ENCODE measurements at places on chromosomes 11 and 22.

DNA sequence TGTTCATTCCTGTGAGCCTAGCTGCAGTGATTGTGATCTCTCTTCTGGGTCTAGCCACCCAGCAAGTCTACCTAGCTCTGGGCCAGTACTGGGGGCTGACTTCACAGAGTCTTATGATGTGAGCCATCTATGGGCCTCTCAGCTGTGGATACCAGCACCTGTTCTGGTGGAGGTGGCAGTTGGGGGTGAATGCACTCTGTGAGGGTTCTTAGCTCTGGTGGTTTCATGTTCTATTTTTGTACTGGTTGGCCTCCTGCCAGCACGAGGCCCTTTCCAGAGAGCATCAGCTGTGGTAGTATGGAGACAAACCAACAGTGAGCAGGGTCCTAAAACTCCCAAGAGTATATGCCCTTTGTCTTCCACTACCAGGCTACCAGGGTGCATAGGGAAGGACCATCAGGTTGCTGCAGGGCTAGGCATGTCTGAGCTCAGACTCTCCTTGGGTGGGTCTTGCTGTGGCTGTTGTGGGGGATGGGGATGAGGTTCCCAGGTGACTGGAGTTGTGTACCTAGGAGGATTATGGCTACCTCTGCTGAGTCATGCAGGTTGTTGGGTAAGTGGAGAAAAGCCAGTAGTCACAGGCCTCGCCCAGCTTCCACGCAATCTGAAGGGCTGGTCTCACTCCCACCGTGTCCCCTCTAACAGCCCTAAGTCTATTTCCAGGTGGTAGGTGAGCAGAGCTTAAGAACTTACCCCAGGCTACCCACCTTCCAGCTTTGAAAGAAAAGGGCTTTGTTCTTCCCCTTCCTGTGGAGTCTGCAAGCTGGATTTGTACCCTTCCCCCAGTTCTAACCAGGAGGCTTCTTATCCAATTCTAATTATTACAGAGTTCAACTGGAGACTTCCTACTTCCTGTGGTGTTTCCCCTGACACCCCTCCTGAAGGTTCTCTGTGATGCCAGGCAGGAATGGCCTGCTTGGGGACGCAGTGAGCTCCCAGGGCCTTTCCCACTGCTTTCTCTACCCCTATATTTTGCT is 250.7 kb downstream of the LUZP2 start:
- DNase-seq, result no peak

DNA sequence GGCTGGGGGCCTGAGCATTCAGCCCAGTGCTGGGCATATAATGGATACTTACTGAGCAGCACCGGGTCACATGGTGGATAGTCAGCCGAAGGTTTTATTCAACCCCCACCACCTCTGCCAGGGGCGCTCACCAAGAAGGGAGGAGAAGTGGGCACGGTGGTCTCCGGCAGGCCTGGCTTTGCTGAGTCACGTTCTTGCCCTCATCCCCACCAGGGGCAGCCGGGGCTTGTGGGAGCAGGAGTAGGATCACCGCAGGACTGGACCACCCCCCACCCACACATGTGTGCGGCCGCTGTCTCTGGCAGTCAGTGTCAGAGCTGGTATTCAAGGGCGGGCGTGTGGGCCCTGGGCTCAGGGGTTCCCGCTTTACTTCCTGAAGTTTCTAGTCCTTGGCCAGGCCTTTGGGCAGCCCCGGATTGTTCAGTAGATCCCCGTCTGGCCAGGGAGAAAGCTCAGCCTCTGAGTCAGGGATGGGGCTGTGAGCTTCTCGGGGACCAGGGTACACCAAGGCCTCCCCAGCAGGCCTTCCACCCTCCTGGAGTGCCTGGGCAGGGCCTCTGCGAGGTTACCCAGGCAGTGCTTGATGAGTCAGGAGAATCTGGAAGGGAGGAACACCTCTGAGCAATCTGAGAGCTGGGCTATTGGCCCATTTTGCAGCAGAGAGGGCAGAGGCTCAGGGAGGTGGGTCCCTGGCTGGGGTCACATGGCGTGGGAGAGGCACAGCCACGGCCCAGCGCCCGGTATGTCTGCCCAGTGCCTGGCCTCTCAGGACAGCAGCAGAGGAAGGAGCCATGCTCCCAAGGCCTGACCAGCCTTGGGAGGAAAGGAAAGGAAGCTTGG is 60.6 kb downstream of the RTL6 start:
- no peak for DNase-seq

- DNase-seq, result no peak
These were observed 1135.5 kb downstream of the JRKL start for GRCh38 chr11:97525273-97525672.

DNA sequence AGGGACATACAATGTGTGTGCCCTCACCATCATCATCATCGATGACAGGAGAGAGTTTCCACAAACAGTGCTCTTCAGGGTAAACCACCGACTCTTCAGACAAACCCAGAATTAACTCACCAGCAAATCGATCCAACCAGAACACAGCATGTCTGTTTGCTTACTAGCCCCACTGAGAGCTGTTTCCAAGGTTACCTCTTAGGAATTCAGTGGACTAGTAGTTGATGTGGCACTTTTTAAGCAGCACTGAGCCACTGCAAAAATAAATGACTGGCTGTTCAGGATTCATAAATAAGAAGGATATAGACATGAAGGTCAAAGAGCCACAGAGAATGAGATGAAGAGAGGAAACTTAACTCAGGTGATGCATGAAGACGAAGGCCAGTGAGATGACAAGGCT is 83.1 kb downstream of the PARVA start:
- no peak for DNase-seq

DNA sequence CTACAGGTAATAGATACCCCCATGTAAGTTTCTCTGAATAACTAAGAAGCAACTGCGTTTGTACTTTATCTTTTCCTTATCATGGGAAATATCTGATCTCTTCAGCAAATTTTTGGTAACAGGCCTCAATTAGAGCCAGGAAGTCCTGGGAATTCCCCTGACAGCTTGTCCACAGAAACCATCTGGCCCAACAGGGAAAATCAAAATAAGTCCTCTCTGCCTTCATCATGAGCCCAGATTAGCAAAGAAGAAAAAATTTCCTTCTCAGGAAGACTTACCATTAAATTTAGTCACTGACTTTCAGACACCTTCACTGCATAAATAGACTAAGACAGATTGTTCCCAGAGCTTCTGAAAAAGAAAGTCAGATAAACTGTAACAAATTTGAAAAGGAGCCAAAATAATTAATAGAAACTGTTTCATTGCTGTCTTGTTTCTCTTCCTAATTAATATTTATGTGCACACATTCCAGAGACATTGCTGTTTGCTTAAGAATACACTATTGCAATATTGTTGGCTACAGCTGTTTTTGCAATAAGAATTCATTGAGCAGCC is 278.1 kb upstream of the FAT3 start:
- no peak for DNase-seq

- DNase-seq, result no peak
These were observed 1243.0 kb upstream of the RAG2 start for GRCh38 chr11:37841016-37841415.

DNA sequence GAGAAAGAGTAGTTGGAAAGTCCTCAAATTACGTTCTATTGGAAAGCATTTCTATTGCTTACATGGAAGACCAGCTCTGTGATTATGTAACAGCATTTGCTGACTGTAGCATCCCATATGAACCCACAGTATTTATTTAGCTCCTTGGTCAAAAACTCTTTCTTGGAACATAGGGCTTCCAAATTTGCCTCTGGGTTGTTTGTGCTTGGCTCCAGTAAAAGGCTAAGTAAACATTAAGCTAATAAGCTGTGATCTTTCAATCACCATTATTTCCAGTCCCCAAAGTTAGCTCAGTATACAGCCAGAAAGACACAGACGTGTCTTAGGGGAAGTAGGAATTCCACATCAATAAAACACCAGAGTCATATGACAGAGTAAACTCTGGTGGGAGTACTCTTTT is 668.8 kb downstream of the DLG2 start:
- no peak for DNase-seq

- no peak for DNase-seq
These were observed 5.9 kb downstream of the RANGAP1 start for GRCh38 chr22:41280065-41280464.

DNA sequence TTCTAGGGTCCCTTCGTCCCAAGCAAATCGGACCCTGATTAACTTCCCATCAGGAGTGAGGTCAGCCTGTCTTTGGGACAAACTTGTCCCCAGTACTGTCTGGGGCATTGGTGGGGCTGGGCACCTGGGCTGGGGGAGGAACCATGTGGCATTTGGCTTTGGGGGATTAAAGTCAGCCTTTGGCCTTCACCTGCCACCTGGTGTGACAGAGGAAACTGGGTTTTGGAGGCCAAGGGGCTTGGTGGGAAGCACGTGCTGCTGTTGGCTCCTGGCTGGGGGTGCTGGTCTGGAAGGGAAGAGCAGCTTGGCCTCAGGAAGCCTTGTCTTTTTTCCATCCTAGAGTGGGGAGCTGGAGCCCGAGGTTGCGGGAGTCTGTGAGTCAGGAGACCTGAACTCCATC is 78.4 kb upstream of the NECTIN1 start:
- DNase-seq, result no peak

- no peak for DNase-seq
These were observed 22.9 kb downstream of the CAPRIN1 start for GRCh38 chr11:34074391-34074790.

DNA sequence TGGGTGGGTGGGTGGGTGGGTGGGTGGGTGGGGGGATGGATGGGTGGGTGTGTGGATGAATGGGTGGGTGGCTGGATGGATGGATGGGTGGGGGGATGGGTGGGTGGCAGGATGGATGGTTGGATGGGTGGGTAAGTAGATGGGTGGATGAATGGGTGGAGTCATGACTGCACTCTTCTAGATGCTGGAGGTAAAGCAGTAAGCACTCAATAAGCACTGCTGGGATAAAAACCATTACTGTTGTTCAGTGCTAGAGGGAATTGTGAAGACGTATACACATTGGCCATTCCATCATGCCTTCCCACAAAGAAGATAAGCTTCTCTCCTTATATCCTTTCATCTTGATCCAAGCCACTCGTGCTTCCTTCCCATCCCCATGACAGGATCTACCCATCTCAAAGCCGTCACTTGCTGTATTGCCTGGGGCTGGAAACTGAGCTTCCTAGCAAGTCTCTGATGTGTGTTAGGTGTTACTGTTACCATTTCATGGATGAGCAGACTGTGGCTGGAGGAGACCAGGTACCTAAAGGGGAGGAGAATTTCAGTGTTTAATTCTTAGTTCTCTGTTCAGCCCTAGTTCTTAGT is 74.8 kb downstream of the MICAL2 start:
- DNase-seq, result no peak

DNA sequence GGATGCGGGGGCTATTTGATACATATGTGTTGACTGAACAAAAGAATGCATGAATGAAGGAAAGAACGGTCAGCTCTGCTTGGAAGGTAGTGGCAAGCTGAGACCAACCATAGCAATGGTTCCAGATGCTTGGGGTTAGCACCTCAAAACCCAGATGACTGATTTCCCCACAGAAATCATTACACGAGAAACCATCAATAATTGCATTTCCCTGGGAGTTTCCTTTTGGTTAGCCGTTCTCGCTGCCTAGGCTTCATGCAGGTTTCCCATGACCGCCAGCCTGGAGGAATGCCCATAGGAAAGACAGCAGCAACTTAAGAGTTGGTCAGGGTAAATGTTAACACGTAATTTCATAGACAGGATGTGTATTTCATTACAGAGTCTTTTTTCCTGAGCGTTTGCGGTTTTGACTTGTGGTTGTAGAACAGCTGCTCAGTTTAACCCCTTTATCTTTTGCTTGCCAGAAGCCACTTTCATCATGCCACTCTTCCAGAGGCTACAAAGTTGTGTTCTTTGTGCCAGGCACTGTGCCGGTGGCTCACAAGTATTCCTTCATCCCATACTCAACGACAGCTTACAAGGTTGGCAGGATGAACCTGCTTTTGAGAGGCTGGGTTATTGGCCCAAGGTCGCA is 2.8 kb downstream of the IL17RA start:
- DNase-seq, result no peak

- DNase-seq, result no peak
These were observed 36.6 kb downstream of the RASSF10 start for GRCh38 chr11:13045734-13046133.

- DNase-seq, result no peak
These were observed 34.6 kb downstream of the OSBPL5 start for GRCh38 chr11:3130269-3131071.

GRCh38 chr11:122691549-122692150 is 36.1 kb downstream of the UBASH3B start:
- no peak for DNase-seq

DNA sequence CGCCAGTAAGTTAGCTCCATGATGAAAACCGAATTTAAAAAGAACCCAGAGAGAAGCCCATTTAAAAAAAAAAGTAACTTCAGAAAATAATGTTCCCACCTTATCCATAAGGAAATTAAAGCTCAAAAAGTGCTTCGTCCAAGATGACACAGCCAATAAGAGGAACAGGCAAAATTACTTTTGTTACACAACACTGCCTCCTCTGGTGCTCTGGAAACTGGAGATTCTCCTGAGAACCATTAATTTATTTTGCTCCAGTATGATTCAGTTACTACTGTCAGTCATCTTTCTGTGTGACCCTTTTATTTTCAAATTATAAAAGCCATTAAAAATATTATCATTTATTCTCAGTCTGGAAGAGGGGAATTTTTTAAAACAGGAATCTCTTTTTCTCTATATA is 2.0 kb downstream of the IFT27 start:
- no peak for DNase-seq

DNA sequence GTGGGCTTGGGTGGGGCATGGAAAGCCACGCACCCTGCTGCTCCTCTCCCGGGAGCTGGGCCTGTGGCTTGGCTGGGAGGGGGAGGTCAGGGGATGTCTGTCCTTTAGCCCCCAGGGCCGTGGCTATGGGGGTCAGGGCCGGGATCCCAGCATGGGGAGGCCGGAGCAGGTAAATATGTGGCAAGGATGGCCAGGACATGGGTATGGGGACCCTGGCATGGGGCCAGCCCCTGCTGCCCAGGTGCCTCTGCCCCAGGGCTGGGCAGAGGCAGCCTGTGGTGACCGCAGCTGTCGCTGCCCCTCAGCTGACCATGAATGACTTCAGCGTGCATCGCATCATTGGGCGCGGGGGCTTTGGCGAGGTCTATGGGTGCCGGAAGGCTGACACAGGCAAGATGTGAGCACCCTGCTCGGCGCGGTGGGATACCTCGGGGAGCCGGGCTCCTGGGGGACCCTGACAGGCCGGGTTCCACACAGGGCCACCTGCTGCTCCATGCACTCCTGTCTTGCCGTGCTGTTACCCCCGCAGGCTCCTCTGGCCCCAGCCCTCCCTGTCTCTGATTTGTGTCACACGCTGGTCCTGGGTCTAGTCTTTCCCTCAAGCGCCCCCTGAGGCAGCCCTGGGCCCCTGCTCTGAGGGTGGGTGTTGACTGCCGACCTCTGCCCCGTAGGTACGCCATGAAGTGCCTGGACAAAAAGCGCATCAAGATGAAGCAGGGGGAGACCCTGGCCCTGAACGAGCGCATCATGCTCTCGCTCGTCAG is 8.1 kb upstream of the ANKRD13D start:
- DNase-seq, result no peak

- no peak for DNase-seq
These were observed 9.7 kb downstream of the MRTFA start for GRCh38 chr22:40626851-40627250.

All from stimulated activated CD4-positive, alpha-beta T cell treated with anti-CD3 and anti-CD28 coated beads, TNF-alpha, amount 100 ng/mL, for 48 hours (primary cell).